ENCODE measurements at places on chromosomes 5 and 9.

DNA sequence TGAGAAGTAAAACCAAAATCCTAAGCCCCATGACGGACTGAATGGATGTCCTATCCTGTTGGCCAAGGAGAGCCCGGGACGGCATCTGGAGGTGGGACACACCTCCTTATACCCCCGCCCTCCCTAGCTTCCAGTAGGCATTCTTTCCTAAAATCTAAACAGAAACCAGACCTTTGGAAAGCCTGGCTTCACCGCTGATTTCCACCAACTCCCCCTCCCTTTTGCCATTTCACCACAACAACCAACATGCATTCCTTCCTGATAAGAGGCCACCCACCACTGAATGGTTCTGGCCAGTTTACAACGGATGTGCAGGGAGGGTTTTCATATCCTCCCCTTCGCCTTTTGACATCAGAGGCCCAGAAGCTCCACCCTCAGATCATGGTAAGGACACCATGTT lies 9.2 kb upstream of the RARS1 start:
- peak; percentile 76 for DNase-seq

DNA sequence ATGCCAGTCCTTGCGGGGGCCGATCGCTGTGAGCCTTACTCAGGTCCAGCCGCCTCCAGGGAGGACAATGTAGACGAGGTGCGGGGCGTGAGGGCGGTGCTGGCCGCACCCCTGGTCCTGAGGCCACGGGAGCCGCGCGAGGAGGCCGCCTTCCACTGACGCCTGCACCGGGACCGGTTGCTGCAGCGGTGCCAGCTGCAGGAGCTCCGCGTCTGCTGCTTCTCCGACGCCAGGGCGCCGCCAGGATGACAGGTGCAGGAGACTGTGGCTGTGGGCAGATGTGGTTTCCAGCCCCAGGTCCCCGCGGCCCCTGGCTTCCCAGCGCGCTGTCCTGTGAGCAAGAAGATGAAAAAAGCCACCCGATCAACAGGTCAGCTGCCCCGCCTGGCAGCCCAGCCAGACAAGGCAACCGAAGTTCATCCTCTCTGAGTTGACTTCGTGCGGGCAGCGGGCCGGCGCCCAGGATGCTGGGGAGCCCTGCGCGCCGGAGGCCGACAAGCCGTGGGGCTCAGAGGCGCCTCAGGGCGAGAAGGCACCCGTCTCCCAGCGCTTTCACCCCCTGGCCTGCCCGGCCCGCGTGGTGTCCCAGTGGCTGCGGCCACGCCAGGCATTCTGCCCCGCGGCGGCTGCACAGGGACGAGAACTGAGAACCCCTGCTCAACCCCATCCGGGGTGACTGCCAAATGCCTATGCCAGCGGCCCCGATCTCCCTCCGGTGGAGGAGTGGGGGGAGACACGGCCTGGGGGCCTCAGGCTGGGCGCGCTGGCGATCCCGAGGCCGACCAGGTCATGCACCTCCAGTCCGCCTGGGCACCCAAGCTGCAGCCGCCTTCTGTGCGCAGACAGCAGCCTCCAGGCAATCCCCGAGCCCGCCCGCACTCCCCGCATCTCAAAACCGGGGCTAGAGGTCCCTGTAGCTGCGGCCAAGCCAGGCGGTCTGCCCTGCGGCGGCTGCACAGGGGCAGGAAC lies 43.4 kb upstream of the BICD2 start:
- no peak for DNase-seq

DNA sequence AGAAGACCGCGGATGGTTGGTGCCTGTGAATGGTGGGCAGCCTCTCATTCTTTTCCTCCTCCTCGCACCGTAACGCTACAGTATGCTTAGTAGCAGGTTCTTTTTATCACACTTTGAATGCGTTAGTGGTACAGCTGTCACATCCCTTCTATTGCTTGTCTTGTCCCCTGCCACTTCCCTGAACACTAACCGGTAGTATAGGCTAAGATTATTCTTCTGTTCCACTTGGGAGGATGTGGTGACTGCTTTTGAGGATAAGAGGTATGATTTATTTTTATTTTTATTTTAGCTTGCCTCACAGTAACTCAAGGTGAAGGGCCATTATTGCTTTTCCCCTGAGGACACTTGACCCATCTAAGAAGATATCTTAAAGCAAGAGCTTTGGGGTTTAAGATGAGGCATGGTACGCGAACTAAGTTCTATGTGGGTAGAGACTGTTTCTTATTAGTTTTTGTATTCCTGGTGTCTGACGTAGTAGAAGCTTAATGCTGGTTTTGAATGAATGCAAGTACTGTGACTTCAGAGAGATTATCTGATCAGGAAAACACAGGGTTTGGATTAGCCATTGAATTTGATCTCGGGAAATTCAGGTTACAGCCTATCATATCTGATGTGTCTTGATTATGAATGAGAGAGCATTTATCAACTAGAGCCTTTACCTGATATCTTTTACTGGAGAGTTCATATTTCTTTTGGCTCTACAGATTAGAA lies 951 bp downstream of the UNC13B start:
- DNase-seq = no peak

GRCh38 chr9:92952906-92953610 lies 5.7 kb downstream of the FGD3 start:
- peak; percentile 16 for DNase-seq

GRCh38 chr5:10424124-10424731 lies 17.5 kb upstream of the ROPN1L start:
- peak; percentile 40 for DNase-seq
